Fibroblast of skin of left biceps (primary cell): ENCODE measurements at places on chromosomes 11 and 22.

- DNase-seq: peak; percentile 43
These were observed 37.9 kb downstream of the CELF1 start for GRCh38 chr11:47514825-47515647.

DNA sequence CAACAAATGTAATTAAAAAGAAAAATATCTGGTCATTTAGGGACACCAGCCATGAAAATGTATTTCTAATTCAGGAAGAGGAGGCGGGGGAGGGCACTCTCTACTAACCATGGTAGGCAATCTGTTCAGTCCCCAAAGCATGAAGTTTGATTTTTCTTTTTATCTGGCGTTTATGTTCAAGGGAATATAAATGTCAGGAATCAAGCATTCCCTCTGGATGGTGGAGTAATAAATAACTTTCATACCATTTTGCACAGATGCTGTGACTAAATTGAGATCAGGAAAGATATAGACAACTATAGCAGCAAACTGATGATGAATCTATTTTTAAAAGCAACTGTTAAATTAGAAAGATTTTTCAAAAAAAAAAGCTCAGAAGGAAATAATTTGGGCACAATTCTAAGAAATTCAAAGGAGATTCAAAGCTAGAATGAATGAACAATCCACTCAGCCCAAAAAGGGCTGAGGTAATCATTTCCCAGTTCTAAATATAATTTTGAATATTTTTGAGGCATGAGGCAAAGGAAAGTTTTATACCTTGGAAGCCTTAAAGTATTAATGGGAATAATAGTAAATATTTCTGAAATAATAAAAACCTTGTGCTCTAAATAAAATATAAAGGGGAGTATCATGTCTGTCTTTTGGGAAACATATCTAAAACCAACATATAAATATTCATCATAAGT lies 146.4 kb upstream of the POU2AF2 start:
- no peak for DNase-seq

DNA sequence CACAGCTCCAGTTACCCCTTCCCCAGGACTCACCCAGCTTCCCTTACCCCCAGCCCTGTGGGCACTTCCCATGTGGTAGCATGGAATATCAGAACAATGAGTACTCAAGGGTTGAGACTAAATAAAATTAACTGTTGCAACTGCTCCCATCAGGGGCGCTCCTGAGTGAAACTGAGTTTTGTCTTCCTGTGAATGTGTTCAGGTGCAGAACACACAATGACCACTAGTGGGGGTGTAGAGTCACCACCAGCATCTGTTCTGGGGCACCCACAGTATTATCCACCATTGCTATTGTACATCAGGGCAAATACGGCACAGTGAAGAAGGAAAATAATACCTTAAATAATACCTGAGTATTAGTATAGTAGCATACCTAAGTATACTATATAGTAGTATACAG lies 689.7 kb downstream of the TBC1D22A start:
- no peak for DNase-seq

DNA sequence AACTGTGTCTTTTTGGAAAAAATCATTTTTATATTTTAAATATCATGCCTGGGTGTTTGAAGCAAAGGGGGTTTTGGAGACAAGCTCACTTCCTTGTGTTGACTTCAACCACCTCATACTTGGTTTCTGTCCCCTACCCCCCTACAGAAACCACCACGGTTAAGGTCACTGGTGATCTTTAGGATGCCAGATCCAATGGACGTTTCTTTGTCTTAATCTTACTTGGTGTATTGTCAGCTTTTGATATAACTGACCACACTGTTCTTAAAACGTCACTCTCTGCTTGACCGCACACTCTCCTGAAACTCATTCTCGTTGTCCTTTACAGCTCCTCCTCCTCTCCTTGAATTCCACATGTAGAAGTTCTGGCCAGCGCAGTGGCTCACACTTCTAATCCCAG lies 34.8 kb upstream of the SWAP70 start:
- no peak for DNase-seq

DNA sequence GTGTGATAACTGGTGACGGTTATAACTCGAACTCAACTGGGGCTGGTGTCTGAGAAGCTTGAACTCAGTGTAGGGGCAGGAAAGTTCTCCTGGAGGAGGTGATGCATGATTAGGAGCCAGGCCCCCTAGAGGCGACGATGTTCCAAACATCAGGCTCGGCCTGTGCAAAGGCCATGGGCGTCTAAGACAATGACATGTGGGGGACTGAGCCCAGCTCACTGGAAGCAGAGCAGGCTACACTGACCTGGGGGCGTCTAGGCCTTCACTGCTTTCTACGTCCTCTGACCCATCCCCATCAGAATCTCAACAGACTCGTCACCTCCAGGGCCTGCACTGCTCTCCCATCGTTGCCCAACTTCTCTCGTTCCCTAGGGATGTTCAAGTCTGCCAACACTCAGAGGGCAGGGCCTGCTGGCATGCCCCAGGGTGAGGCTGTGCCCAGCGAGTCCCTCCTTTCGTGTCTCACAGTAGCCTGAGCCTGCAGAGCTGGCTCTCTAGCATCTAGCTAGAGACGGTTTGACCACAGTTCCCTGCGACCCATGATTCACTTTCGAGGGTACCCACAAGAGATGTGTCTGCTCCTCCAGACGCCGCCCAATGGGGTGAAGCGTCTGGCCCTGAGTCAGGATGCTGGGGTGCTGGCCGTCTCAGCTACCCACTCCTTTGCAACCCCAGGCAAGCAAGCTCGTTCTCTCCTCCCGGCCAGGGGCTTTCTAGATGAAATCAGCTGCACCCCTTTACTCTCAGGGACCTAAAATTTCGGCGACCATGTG lies 1.1 kb upstream of the ATG16L2 start:
- no peak for DNase-seq

GRCh38 chr11:115126092-115126491 lies 378.1 kb downstream of the CADM1 start:
- no peak for DNase-seq

DNA sequence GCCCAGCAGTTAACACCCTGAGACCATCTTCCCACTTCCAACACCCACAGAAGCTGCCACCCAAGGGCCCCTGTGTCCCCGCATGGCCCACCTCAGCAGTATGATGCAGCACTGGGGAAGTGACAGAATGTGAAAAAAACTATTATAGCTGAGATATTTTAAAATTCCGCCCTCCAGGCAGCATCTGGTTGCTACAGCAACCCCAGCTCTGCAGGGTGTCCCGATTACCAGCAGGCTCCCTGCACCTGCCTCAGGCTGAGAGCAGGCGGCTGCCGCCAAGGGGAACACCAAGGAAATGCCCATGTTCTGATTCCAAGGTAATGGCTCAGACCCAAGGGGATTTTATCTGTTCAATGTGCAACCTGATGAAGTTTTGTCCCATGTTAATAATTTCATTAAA lies 10.5 kb upstream of the TMEM121B start:
- DNase-seq: no peak

- peak; percentile 31 for DNase-seq
These were observed at the start of gene RRAS2 for GRCh38 chr11:14358729-14359439. TSS of gene RRAS2 (minus strand) at chr11:14359183. CDS start at chr11:14358870, 313 bp downstream.

- no peak for DNase-seq
These were observed 339.4 kb downstream of the MN1 start for GRCh38 chr22:27462190-27462589.

- DNase-seq: no peak
These were observed 81.0 kb downstream of the PRR5L start for GRCh38 chr11:36376888-36377758.

DNA sequence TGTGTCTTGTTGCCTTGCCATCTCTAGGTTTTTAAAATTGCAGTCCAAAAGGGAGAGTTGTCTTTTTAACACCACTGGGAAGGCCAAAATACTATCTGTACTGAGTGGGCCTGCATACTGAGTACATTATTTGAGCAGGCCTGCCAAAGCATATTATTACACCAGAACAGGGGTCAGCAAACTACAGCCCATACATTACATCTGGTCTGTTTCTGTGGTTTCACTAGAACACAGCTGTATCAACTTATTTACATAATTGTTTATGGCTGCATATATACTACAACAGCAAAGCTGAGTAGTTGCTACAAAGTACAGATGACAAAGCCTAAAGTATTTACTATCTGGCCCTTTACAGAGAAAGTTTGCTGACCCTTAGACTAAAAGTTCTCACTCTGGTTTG lies 74.0 kb downstream of the USP35 start:
- no peak for DNase-seq

DNA sequence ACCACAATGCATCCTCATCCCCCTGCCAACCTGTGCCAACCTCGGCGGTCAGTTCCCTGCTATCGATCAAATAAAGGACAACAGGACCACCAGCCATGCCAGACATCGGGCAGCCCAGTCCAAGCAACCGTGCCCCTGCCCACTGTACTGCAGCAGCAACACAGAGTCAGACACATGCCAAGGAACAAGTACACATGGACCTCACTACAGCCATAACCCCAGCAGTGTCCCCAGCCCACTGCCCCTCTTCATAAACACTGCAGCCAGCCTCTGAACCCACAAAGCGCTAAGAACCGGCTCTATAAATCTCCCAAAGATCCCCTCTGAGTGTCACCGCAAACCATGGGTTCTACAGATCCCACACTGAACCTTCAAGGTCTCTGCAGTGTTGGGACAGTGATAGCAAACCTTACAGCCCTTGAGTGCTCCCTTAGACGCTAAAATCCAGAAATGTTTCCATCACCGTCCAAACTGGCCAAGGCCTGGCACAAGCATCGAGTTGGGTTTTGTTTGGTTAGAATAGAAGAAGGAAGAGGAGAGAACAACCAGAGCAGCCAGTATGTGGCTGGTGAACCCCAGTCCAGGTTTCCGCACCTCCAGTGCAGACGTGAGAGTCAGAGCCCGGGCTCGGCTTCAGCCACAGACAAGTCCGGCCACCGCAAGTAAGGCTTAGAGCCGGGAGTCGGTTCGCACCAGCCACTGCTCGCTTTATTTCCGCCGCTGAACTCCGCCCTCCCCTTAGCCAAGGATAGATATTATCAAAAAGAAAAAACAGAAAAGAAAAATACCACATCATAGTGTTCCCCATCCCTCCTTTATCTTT lies 7.9 kb downstream of the PAX6 start:
- no peak for DNase-seq

- DNase-seq: no peak
These were observed 17.0 kb upstream of the FAM181B start for GRCh38 chr11:82750643-82751139.

DNA sequence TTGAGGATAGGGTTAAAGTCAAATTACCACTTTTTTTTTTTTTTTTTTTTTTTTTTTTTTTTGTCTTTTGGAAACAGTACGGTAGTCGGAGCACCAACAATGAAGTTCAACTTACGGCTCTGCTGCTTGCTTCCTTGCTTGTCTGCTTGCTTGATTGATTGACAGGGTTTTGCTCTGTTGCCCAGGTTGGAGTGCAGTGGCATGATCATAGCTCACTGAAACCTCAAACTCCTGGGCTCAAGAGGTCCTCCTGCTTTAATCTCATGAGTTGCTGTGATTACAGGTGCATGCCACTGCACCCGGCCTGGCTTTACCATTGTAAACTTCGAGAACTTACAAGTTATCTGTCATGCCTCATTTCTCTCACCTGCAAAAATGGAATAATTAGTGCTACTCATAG lies 5.8 kb downstream of the SGSM3 start:
- no peak for DNase-seq

DNA sequence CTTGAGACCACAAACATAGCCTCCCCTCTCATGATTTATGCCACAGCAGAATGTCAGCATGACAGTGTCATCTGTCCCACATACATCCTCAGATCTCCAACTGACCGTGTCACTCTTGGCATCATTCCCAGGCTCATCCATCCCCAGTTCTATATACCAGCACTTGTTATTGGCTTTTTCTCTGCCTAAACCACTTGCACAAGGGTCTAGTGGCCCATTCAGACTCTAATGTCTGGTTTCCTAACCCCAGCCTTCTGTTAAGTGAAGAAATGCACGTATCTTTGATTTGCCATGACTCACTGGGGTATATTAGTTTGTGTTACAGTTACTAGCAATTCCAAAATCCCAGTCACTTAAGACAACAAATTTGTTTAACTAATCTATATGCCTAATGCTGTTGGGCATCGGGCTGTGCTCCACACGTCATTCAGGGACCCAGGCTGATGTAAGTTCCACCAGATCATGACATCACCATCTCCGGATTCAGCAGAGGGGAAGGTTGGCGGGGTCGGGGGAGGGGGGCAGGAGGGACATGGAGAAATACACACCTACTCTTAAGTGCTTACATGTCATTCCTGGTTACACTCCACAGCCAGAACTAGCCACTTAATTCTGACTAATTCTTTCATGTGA lies 517.4 kb downstream of the BUD13 start:
- no peak for DNase-seq

- DNase-seq: peak; percentile 25
These were observed 20.0 kb downstream of the TREH start for GRCh38 chr11:118659314-118659952.

- no peak for DNase-seq
These were observed 23.5 kb downstream of the B3GAT1 start for GRCh38 chr11:134388590-134388989.

GRCh38 chr11:66076561-66076960 lies 6.5 kb downstream of the PACS1 start:
- DNase-seq: no peak

DNA sequence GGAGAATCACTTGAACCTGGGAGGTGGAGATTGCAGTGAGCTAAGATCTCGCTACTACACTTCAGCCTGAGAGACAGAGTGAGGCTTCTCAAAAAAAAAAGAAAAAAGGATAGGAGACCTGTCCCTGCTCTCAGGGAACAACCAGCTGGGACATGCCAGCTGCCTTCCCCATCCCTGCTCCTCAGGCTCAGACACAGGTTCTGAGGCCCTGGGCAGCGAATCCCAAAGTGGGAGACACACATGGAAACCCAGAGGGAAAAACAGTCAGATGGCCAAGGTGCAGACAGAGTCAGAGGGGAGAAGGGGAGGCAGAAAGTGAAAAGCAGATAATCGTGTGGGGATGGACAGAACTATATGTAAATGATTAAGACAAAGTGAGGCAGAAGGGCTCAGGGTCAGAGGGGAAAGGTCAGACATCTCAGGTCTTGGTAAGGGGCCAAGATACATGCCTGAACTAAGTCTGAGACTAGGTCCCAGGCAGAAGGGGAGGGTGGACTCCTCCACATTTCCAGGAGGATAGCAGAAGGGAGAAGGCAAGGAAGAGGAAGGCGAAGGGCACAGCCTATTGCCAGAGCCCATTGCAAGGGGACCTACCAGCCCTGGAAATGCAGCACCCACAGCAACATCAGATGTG lies 14.2 kb downstream of the STARD10 start:
- DNase-seq: no peak

DNA sequence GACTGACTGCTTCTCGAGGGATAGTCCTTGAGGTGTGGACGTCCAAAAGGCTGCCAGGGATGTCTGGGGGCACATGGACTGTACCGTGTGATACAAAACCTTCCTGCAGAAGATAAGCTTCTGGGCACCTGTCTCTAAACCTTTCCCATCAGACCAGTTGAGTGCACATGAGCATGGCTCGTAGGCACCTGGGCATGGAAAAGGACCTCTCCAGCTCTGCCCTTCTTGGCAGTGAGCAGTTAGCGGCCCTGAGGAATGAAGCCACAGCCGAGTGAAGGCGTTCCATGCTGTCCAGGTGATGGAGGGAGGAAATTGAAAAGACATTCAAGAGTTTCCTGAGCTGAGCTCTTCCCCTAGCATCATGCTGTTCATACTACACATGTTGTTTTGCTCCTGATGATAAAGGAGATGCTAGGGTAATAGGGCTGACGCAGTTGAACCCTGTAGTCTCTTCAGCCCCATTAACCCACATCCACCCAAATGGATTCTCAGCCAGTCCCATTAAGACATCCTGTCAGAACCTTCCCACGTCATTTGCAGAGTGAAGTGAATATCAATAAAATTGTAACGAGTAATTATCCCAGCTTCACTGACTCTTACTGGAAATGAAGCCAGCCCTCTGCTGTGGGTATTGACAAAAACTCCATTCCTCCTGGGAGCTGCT lies 138.6 kb downstream of the KIRREL3 start:
- DNase-seq: no peak
